ENCODE measurements at places on chromosomes 16 and 17.
A peak's percentile ranks its signal among the peaks of the same experiment; 100 is the strongest.

- no peak for DNase-seq
Observed at GRCh38 chr16:82585675-82586074, 41.1 kb upstream of the CDH13 start.

DNA sequence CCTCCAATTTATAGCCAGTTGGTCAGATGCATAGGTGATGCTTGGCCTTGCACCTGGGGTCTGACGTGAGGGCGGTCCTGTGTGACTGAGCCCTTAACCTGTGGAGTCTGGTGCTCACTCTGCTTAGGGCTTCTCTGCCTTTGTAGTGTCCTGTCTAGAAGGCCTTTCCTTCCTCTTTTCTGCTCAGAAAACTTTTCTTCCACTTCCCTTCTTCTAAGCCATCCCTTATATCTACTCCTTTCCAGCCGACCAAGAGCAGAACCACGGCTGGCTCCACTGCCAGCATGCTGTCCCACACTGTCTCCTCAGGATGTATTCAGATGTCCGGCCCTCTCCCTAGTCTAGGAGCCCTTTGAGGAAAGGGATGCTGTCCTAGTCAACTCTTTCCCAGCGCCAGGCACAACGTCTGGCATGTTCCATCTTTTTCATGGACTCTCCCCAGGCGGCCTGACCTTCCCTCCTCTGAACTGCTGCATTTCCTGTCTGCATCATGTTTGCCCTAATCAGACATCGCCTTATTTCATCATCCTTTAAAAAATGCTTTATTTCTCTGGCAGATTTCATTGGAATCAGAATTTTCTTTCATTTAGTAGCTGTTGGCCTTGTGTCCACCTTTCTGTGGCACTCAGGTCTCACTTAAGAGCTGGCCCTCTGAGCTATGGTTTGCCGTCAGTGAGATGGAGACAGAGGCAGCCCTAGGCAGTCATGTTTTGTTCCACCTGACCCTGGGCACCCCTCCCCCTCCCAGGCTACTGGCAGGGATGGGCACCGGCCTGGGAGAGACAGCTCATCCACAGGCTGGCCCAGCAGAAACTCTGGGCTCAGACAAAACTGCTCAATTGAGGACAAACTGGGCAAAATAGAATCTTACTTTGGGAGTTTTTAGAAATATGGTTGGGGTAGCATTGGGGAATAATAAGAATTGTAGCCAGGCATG is 15.5 kb upstream of the BRCA1 start:
- DNase-seq: no peak

DNA sequence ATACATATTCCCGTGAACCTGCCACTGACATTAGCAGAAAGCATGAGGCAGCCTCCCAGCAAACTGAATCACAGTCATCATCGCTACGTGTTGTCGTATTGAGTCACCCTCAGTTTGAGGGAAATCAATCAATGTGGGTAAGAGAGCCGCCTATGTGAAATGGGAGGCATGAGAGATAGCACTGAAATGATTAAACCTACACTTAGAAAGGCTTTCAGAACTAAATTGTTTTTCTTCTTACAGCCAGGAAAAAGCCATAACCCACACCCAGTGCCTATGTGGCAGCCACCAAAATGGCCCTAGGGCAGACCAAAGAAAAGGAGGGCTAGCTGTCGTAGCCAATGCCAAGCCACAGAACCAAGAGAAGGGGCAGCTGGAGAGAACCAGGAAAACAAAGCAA is 90.5 kb downstream of the ADAMTS18 start:
- DNase-seq: no peak

- no peak for DNase-seq
Observed at GRCh38 chr16:79009896-79010295, 590.6 kb downstream of the MAF start.

GRCh38 chr17:37081287-37081686 is 132.5 kb downstream of the AATF start:
- DNase-seq: no peak

- DNase-seq: no peak
Observed at GRCh38 chr17:21291357-21291756, 6.8 kb downstream of the MAP2K3 start.

GRCh38 chr17:64155751-64156544 is 26.0 kb upstream of the ERN1 start:
- DNase-seq: no peak

DNA sequence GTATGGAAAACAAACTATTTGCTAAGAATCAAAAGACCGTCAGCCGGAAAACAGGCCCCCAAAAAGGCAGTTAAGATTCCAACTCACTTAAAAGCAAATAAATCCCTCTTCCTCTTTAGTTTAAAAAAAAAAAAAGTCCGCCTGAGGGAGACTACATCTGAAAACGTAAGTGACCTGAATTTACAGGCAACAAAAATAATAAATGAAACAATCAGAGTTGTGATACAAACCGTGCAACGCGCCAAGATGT is 1.1 kb downstream of the KANSL1 start:
- DNase-seq: no peak

DNA sequence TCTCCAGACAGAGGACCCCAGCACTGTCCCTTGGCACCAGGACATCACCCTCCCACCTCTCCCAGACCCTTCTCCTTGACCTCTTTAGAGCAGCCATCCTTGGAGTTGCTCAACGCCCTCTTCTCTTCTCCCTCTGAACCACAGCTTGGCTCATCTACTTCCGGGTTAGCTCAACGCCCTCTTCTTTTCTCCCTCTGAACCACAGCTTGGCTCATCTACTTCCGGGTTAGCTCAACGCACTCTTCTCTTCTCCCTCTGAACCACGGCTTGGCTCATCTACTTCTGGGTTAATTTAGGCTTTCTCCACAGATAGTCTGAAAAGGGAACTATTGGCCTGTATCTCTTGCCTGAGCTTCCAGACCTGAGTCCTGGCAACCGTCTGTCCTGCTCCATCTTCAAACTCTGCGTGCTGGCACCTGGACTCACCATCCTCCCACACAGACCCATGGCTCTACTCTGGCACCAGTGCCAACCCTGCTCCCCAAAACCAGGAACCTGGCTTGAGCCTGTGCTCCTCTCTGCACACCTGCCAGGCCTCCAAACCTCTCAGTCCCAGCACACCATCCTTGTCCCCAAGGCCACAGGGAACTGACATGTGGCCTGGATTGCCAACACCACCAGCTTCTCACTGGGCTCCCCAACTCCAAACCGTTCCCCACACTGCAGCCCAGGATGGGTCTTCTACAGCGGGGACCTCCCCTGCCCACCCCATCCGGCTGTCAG is 25.3 kb upstream of the FAAP100 start:
- DNase-seq: no peak

- DNase-seq: no peak
Observed at GRCh38 chr17:70539132-70539924, 370.0 kb downstream of the KCNJ2 start.

- no peak for DNase-seq
Observed at GRCh38 chr17:68198931-68199836, 48.7 kb upstream of the AMZ2 start.

DNA sequence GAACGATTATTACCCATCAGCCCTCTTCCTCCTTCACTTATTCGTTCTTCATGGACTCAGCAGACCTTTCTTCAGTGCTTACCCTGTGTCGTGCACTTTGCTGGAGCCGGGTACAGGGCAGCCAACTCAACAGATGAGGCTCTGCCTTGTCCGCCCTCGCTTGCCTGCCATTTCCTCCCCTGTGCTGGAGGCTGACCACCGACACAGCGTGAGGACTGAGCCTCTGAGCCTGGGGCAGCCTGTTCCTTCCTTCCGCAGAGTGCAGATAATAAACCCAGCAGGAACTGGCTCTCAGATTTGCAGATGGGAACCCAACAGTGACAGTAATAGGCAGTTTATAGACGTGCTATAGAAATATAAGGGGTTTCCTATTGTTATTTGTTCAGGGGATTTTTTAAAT is 7.0 kb upstream of the SLC39A11 start:
- no peak for DNase-seq

DNA sequence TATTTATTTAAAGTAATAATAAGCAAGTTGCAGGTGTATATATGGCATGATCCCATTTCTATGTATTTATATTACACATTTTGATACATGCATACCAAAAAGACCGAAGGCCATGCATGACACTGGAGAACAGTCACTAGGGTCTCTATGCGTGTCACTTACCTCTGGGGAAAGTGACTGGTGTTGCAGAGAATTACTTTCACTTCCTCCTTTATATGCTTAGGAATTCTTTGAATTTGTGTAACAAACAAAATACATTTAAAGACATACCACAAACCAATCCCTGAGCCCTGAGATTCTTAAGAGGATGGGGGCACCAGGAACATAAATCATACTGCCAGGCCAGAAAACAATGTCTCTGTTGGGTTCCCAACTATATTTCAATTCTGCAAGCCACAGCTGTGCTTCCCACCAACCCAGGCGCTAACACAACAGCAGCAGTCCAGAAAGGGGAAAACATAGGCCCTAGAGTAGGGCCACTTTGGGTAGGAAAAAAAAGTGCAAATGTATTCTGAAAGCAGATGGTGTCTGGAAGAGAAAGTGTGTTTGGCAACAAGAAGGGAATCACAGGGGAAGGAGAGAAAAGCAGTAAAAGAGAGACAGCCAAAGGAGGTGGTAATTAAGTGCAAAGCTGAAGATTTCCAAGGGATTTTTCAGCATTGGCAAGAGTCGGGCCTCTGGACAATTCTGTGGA is 24.5 kb upstream of the HYDIN start:
- DNase-seq: no peak

DNA sequence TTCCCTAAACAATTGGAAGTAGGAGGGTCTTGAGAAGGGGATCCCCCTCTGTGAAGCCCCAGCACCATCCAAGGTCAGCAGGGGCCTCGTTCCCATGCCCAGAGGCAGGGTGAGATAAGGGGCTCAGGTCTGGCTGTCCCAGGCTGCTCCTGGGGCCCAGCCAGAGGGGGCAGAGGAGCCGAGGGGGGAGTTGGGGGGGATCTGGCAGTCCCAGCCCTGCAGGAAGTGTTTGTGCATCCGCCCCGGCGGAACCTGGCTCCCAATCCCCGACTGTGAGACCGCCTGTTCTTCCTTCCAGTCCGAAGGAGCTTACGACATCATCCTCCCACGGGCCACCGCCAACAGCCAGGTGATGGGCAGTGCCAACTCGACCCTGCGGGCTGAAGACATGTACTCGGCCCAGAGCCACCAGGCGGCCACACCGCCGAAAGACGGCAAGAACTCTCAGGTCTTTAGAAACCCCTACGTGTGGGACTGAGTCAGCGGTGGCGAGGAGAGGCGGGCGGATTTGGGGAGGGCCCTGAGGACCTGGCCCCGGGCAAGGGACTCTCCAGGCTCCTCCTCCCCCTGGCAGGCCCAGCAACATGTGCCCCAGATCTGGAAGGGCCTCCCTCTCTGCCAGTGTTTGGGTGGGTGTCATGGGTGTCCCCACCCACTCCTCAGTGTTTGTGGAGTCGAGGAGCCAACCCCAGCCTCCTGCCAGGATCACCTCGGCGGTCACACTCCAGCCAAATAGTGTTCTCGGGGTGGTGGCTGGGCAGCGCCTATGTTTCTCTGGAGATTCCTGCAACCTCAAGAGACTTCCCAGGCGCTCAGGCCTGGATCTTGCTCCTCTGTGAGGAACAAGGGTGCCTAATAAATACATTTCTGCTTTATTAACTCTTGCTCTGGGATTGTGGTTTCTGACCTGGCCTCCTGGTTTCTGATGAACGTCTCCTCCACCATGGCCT is 14.9 kb downstream of the GPRC5C start:
- DNase-seq: no peak

GRCh38 chr17:43907998-43908721 is 824 bp upstream of the MPP2 start:
- DNase-seq: peak; percentile 23

GRCh38 chr16:11253995-11254912 is 1.8 kb downstream of the SOCS1 start:
- peak; percentile 41 for DNase-seq

GRCh38 chr17:76458580-76459490 is 5.9 kb upstream of the UBE2O start:
- DNase-seq: peak; percentile 15
